ENCODE measurements at places on chromosomes 5 and 9. TPM values are rescaled to one million over a fixed set of nuclear protein-coding genes. Genes with fewer than 3 reads are reported as not detected.

AJM1 gene
- total RNA-seq: 1.4 TPM

DMRT1 gene
- not detected for total RNA-seq

C7 gene
- not detected for total RNA-seq

TSLP gene
- not detected for total RNA-seq

FOXD4L5 gene
- 0.04 TPM for total RNA-seq

ACTBL2 gene
- 0.12 TPM for total RNA-seq

BDP1 gene
- total RNA-seq: 18.4 TPM

IL33 gene
- 1.6 TPM for total RNA-seq

STPG3 gene
- total RNA-seq: not detected

CDH9 gene
- total RNA-seq: not detected

CCNH gene
- 121 TPM for total RNA-seq

PDGFRB gene
- total RNA-seq: 0.66 TPM

DNA sequence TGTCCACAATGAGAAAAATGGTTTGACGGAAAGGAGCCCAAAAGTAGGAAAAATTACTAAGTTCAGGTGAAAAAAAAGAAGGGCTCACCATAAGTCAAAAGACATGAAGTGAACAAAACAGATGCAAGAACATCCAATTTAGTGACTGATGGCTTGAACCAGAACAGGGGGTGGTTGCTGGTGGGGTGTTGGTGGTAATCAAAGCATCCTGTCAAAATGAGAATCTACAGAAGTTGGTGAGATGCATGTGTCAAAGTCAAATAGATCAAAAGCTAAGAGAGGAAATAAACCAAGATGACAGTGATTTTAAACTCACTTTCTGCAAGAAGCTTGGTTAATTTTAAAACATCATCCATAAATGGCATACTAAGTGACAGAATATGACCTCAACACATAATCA lies 117.4 kb downstream of the MLLT3 start:
- no peak for DNase-seq

GRCh38 chr5:135951807-135952206 lies 3.0 kb downstream of the LECT2 start:
- no peak for DNase-seq

- DNase-seq: no peak
Observed at GRCh38 chr9:124303762-124304161, 46.0 kb downstream of the NEK6 start.

GRCh38 chr5:111953351-111954127 lies 196.5 kb upstream of the NREP start:
- no peak for DNase-seq

DNA sequence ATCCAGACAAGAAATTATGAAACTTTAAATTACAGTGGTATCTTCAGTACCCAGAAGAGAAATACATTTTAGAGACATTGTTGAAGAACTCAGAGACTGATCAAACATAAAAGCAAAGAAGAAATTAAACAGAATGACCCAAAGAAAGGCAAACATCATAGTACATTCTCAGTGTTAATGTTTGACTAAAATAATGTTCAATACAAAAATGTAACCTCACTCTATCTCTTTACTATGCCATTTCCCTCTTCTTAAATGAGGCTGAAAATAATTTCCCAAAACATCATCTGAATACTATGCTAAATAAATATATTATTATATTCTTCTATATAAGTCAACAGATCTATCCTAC lies 22.8 kb downstream of the TMEM161B start:
- no peak for DNase-seq

GRCh38 chr9:127841087-127841835 lies 13.2 kb downstream of the ENG start:
- DNase-seq: no peak

DNA sequence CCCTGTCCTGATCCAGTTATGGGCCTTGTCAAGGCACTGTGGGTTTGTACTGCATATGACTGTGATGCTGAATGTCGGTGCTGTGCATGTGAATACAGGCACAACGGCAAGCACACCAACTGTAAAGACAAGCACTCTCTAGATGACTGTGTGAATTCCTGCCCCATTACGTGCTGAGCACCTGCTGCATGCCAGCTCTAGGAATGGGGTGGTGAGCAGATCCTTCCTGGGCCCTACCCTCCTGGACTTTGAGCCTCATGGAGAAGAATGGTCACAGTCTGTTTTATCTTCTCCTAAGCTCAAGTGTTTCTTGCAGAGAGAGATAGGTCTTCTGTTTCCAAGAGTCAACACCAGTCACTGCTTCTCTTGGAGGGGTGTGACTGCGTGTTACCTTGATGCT lies 56.0 kb upstream of the RARS1 start:
- no peak for DNase-seq

GRCh38 chr5:91176288-91177016 lies 206.7 kb downstream of the ARRDC3 start:
- DNase-seq: no peak

DNA sequence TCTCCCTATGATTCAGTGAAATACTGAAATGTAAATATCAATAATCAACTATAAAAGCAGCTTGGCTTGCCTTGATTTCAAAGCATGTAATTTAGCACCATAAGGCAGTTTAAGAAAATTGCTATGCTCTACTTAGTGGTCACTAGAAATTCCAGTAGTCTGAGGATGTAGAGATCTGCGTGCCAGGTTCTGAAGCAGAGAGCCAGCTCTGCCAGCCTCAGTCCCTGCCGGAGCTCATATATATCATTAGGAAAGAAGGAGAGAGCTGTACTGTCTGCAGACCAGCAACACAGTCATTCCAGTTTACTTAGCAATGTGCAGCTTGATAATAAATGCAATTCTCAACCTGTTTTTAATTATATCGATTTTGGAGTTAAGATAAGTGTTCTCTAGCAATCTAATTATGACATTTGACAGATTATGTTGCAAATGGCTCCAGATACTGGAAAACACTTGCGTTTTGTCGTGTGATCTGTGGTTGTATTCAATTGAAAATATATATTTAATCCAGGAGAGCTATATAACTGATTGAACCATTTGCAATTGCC lies 540.5 kb downstream of the CTNND2 start:
- no peak for DNase-seq

GRCh38 chr9:78369639-78370219 lies 72.8 kb downstream of the PSAT1 start:
- DNase-seq: peak; percentile 73

DNA sequence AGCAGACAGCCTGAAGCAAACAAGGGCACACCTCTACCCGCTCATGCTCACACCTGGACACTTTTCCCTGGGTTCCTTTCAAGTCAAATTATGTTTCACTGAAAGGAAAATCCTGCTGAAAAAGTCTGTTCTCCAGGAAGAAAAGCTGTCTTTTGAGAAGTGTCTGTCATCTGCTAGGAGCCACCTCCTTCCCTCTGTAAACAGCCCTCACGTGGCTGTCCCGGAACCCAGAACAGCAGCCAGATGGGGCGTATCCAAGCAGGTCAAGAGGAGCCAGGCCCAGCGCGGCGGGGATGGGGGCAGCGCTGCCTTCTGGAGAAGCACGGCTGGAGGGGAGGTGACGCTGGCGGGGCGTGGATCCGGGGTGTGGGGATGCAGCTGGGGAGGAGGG lies at the start of gene PNPLA7:
TSS of gene PNPLA7 (minus strand) at position 172 of the 391 bp plus-strand sequence. CDS start 205 bp downstream, outside the sequence.
- DNase-seq: peak; percentile 84

GRCh38 chr5:131242728-131243255 lies 21.1 kb upstream of the CDC42SE2 start:
- peak; percentile 74 for DNase-seq

- DNase-seq: no peak
Observed at GRCh38 chr5:45110399-45110798, 301.7 kb downstream of the MRPS30 start.

DNA sequence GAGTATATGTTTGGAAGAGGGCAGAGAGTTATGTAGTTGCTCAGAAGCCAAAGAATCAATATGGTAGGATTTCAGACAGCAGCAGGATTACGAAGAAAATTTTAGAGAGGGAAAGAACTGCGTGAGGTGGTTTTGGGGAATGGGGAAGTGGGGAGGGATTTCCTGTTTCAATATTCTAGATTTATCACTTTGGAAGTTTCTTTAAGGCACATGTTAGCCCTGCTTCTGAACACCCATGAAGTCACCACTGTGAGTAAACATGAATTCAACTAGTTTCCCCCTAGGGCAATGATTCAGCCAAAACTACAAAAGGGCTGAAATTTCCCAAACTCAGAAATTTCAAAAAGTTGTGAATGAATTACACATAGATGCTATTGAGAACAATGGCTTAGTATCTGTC lies 132.2 kb downstream of the EBF1 start:
- DNase-seq: peak; percentile 90

DNA sequence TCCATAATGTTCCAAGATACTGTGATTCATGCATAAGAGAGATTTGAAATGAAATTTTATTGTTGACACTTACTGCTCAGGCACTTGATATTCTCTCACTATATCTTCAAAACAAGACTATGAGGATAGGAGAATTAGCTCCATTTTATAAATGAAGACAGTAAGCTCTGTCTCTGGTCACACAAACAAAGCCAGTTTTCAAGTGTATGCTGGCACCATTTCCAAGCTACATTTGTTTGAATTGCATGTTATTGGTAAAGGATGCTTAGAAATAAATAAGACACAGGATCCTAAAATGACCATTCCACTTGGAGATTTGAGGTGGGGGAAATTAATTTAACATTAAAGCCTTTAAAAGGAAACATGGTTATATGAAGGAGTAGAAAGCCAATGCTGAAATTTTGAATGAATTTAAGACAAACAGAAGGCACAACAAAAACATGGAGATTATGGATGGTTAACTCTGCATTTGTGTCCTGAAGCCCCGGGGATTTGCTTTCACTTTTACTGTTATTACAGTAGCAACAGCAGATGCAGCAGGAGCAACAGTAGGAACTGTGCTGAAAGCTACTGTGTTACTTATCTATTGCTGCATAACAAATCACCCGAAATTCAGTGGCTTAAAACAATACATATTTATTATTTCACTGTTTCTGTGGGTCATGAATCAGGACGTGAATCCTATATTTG lies 79.7 kb upstream of the ASTN2 start:
- no peak for DNase-seq

DNA sequence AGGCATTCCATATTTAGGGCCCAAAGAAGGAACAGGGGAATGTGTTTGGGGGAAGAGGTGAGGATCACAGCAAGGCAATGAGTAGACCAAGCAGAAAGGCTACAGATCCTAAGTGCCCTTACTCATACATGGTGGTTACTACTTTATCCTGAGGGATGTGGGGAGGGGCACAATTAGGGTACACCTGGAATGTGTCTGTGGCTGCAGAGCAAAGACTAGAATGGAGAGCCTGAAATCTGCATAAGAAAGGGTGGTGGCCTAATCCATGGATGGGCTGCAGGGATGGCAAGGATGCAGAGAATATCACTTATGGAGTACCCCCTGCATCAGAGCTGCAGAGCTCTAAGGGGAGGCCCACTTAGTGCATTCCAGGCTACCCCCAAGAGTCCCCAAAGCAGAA lies 352.6 kb upstream of the TRPC7 start:
- no peak for DNase-seq

DNA sequence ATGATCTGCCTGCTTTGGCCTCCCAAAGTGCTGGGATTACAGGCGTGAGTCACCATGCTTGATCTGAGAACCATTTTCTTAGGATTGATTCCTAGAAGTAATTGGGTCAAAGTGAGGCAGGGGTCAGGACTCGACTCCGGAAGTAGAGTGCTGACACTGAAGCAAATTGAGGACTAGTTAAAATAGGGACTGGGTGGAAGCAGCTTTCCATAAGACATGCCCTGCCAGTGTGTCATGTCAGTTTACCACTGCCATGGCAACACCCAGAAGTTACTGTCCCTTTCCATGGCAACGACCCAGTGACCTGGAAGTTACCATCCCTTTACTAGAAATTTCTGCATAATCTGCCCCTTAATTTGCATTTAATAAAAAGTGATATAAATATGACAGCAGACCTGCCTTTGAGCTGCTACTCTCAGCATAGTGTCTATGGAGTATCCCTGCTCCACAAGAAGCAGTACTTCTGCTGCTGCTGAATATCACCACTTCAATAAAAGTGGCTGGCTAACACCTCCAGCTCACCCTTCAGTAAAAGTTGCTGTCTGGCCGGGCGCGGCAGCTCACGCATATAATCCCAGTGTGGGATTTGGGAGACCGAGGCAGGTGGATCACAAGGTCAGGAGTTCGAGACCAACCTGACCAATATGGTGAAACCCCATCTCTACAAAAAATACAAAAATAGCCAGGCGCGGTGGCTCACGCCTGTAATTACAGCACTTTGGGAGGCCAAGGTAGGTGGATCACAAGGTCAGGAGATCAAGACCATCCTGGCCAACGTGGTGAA lies 47.8 kb upstream of the JADE2 start:
- peak; percentile 7 for DNase-seq

DNA sequence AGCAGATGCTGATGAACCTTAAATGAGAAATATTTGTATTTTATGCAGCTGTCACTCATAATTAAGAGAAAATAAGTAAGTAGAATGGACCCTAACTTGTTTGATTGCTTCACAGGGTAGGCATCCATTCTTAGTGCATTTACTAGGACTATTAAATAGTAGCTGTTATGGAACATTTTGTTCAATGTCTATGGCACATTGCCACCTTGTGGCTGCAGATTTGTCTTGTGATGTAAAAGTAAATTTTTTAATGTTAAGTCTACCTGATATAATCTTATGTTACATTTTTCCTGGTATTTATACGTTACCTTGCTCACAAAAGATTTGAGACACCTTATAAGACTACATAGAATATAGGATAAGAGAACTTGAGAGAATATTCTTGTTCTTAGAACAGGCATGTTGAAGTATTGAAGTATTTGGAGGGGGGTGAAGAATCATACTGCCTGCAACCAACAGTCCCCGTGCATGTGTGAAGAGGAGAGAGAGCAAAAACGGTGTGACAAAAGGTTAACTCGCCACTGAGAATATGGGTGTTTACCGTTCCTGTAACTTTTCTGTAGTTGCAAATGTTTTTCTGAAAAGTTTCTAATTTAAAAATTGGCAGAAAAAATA lies 161.1 kb downstream of the MAST4 start:
- DNase-seq: peak; percentile 42

- no peak for DNase-seq
Observed at GRCh38 chr5:86964889-86965288, 302.8 kb upstream of the RASA1 start.

- no peak for DNase-seq
Observed at GRCh38 chr9:133508046-133508445, 16.7 kb downstream of the MYMK start.

DNA sequence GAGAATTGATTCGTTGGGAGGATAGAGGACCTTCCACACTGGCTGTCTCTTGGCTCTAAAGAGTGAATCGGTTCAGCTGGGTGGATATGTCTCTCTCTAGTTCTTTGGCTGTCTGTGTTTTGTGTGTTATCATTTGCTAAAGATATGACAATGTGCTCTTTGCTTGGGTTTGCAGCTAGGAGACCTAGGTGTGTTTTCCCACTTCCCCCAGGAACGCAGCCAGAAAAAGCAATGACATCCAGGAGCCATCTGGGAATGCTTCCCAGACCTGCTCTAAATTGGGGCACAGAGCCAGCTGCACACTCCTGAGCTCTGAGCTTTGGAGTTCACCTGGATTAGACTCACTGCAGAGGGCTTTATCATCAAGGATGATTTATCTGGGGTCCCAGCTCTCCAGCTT lies 12.8 kb upstream of the PDZD2 start:
- DNase-seq: peak; percentile 76

DNA sequence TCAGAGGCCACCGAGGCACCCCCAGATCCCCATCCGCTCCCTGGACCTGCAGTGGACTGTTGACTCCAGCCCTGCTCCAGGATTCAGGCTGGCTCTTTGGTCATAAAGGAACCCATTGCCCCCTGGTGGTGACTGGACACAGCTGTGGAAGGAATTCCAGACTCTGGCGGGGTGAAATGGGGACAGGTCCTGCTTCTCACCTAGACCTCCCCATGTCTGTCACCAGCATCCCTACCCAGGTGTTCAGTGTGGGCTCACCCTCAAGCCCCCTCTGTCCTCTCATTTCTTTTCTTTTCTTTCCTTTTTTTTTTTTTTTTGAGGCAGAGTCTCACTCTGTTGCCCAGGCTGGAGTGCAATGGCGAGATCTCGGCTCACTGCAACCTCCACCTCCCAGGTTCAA lies 25.5 kb upstream of the STXBP1 start:
- DNase-seq: peak; percentile 80

Measured in PC-3 (cell line).